ENCODE measurements at places on chromosomes 6 and 20. TPM values are rescaled to one million over a fixed set of nuclear protein-coding genes. Genes with fewer than 3 reads are reported as not detected.

Gene AKIRIN2
- total RNA-seq: 47.7 TPM

Gene C6orf15
- total RNA-seq: not detected

Gene SPATA25
- 0.76 TPM for total RNA-seq

Gene TPBG
- 21.2 TPM for total RNA-seq

Gene ABT1
- 14.6 TPM for total RNA-seq

Gene PTPRT
- total RNA-seq: 0.08 TPM

Gene OR2B6
- not detected for total RNA-seq

Gene HEY2
- total RNA-seq: 1.6 TPM

Gene CTAGE9
- total RNA-seq: not detected

Gene PKIB
- 0.88 TPM for total RNA-seq

Gene HTR1E
- total RNA-seq: not detected

Gene SEMG1
- not detected for total RNA-seq

Gene RPRD1B
- 24.1 TPM for total RNA-seq

Gene VNN1
- total RNA-seq: 0.12 TPM

Gene LGSN
- not detected for total RNA-seq

Gene RNF39
- 2.6 TPM for total RNA-seq

Gene CFB
- 36.1 TPM for total RNA-seq

Measured in esophagus mucosa (tissue), 1 donor.